Neural crest cell (in vitro differentiated cells): ENCODE measurements at places on chromosomes 12 and 14.

GRCh38 chr14:94655169-94655710 is 43.0 kb downstream of the SERPINA3 start:
- no peak for DNase-seq

- no peak for DNase-seq
These were observed 129.3 kb upstream of the RASSF8 start for GRCh38 chr12:25829192-25829591.

DNA sequence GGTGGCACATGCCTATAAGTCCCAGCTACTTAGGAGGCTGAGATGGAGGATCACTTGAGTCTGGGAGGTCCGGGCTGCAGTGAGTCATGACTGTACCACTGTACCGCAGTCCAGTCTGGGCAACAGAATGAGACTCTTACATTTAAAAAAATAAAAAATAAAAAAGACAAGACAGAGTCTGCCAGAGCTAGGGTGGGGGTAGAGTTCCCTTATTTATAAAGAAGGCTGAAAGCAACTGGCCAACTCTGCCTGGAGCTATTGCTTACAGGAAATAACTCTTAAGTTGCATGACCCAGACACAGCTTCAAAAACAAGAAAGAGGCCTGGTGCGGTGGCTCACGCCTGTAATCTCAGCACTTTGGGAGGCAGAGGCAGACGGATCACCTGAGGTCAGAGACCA is 31.5 kb downstream of the NUMB start:
- DNase-seq, result no peak

- no peak for DNase-seq
These were observed 5.9 kb upstream of the ASB8 start for GRCh38 chr12:48163150-48163747.

GRCh38 chr12:71840231-71840847 is 780 bp downstream of the TBC1D15 start:
- DNase-seq, result no peak

DNA sequence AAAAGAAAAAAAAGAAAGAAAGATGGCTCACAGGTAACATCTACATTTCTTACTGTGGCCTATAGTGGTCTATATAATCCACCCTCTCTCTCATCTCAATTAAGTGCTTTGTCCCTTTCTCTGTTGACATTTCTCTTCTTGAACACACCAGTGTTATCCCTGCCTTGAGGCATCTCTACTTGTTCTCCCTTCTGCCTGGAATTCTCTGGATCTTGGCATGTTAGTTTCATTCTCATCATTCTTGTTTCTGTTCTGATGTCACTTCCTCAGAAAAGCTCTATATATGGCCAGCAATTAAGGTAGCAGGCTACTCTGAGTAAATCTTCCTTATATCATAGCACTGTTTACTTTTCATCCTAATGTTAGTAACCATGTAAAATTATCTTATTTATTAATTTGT is 155.7 kb upstream of the PDZRN4 start:
- no peak for DNase-seq

- no peak for DNase-seq
These were observed 145.3 kb upstream of the DCN start for GRCh38 chr12:91327889-91328288.

DNA sequence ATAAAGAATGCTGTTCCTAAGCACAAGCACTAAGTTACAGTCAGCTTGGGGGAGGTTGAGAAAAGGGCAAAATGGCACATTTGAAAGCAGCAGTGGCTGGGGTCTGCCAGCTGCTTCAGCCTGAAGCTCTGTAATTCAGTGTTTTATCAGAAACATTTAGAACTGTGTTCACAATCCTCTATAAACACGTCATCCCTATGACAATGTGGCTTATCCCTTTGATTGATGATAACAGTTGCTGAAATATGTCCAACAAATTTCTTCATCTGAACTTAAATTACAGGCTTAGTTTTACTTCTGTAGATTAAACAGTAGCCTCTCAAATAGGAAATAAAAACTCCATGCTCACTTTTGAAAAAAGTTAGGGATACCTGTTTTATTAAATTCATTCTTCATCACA is 108.8 kb downstream of the VEZT start:
- DNase-seq, result no peak

DNA sequence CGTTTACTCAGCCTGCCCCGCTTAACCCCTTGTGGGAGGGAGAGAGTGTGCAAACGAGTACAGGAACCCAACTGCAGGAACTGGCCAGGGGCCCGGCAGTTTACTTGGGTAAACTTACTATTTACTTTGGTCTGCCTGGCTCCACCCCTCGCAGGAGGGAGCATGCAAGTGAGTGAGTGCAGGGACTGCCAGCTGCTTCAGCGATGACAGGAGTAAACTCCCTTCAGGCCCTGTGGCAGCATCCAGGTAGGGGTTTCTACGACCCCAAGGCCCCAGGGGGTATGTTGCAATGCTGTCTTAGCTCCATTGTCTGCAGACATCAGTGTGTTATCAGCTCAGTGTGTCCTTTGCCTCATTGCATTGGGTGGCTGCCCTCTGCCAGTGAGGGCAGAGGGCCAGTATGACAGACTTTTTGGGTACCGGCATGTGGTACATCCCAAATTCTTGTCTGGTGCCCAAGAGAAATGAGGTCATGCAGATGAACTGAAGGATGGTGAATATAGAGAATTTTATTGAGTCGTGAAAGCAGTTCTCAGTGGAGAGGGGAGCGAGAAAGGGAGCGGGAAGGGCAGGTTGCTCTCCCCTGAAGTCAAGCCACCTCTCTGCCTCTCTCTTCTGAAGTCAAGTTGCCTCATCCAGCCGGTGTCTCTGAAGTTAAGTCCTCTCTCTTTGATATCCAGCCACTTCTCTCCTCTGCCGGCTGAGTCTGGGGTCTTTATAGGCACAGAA is 181.8 kb downstream of the FUT8 start:
- no peak for DNase-seq

DNA sequence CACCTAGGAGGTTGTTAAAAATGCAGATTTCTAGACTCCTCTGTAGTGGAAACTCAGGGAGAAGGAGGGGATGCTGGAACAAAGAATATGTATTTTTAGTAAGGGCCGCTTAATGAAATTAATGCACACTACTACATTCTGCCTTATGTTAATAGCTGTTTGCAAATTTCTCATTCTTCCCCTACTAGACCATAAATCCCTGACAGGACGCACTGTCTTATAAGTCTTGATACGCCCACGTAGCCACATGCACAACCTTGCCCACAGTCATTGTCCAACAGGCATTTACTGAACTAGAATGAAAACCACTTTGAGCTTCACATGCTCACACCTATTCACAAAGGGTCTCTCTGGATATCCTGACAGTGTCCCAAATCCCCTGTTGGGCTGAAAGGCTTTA is 10.5 kb downstream of the KRT2 start:
- no peak for DNase-seq

GRCh38 chr14:89915114-89915878 is 39.2 kb downstream of the EFCAB11 start:
- DNase-seq, result peak; percentile 58

DNA sequence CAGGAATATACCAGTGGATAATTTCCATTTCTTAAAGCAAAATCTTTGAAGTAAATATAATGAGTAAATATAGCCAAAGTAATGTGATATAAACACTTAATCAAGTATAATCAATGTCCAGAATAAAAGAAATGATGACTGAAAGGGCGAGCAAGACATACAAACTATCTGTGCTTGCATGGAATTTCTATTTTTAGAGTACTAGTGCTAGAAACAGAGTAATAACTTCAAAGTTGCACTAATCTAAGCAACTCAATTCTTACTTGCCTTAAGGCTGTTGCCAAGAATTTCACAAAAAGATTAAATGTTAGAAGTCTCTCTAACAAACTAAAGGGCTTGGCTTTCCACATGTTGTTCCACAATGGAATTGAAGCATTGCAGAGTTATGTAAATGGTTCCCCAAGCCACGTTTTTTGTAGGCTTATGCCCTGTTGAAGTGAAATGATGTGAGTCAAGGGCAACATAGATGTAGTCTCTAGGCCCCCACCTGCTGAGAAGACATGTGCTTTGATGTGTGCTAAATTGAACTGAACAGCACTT is 175.0 kb upstream of the LMNTD1 start:
- DNase-seq, result no peak

DNA sequence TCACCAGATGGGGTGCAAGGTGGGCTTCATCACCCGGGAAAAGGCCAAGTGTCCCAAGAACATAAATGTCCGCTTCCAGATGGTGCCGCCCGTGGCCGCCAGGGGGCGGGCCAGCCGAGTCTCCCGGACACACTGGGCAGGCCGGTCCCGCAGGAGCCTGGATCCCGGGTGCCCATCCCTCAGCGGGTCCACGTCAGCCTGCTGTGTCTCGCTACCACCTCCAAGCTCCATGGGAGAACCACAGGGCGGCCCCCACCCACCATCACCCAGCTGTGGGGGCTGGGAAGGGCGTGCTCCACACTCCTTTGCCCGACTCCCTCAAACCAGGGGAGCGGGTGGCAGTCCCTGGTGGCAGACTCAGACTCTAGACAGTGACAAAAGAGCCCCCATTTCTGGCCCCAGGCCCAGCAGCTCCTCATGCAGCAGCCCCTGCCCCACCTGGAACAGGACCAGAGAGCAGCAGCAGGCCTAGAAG is 22.0 kb upstream of the NUDT14 start:
- DNase-seq, result peak; percentile 85

DNA sequence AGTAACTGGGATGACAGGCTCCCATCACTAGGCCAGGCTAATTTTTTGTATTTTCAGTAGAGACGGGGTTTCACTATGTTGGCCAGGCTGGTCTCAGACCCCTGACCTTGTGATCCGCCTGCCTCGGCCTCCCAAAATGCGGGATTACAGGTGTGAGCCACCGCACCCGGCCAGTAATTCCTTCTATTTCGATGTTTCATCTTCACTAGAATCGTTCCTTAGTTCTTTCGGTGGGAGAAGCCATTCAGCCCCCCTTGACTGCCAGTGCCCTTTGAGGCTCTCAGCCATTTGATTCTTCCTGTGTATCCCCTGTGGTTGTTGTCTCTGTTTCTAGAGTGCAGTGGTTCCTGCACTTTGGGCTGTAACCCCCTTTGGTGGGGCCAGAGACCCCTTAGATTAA is 174.1 kb downstream of the ETV6 start:
- no peak for DNase-seq

DNA sequence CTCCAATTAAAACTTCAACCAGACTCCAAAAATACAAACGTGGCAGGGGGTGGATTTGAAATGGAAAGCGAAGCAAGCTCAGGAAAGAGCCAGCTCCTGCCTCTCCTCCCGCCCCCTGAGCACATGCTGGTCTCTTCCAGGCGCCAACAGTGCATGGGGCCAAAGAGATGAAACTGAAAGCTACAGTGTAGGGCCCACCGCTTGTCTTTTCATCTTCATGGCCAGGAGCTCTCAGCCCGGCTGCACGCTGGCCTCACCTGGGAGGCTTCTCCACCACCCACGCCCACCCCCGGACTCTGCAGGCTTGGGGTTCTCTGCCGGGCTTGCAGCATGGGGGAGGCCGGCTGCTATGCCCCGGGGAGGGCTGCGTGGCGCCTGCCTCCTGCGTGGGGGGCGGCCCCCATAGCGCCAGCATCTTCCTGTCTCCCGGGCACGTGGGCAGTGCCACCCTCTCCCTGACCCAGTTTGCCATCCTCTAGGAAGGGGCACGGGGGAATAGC is 2.0 kb downstream of the RIMBP2 start:
- no peak for DNase-seq

DNA sequence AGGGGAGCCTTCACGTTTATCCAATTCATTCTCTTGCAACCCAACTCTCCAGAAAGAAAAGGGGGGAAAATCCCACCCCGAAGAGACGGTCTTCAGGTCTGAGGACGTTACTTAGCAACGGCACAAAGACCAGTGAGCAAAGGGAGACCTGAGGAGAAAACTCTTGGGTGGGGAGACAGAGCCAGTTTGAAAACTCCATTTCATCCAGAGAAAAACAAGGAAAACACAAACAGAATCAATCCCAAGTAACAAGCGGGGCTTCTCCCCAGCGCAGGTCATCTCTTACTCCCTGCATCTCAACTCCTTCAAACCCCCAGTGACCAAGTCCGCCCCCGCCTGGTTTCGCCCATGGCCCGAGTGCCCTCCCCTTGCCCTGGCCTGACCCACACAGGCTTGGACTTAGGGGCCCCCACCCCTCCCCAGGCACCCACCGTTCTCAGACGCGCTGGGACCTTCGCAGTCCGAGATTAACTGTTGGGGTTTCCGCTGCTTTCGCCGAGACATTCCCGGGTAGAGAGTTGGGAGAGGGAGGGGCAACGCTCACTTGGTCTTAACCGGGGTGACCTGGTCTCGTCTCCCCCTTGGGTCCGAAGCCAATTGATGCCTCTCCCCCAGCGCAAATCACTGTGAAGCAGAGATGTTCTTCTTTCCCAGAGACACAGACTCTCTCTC is 10.4 kb upstream of the SALL2 start:
- DNase-seq, result no peak

GRCh38 chr14:29755311-29756018 is 172.2 kb downstream of the PRKD1 start:
- DNase-seq, result no peak

- DNase-seq, result no peak
These were observed 50.7 kb downstream of the ACSM4 start for GRCh38 chr12:7354529-7354928.

DNA sequence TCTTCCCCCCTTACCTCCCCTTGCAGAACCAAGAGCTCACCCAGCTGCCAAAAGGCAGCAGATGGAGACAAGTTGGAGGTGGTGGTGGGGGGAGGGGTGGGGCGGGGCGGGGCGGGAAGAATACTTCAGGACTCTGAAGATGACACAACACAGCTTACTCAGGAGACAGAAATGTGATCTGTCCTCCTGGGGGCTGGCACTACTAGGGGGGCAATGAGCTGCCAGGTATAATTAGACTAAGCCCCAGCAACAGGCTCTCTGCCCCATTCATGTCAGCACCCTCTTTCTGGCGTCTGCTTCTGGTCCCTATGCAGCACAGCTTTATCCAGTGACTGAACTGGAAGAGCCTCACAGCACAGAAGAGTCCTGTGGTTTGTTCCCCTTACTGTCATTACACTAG is 407.0 kb downstream of the MED13L start:
- DNase-seq, result no peak

DNA sequence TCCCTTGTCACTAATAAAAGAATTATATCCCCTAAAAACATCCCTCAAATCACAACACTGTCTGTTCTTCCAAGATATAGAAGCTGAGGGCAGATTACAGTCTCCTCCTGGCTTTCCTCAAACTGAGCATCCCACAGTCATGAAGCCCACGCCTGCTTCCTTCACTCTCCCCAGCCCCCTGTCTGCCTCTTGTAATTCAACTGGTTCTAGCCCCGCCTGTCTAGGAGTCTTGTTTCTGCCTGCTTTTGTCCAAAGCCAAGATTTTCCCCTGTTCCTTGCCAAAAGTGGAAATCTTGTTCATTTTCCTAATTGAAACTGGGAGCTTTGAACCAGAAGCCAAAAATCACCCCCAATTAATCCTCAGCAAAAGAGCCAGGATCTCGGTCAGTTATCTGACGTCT is 35.9 kb upstream of the PWP1 start:
- no peak for DNase-seq

- DNase-seq, result no peak
These were observed 7.7 kb downstream of the DAZAP2 start for GRCh38 chr12:51246254-51246853.

- DNase-seq, result no peak
These were observed 21.4 kb upstream of the HECTD1 start for GRCh38 chr14:31229009-31229408.

- DNase-seq, result no peak
These were observed 165.2 kb downstream of the VRK1 start for GRCh38 chr14:96962337-96962736.
